Activated naive CD4-positive, alpha-beta T cell treated with Interleukin-2 at 50 U/mL for 16 hours (primary cell): ENCODE measurements at places on chromosomes 16 and 17.
A peak's percentile ranks its signal among the peaks of the same experiment; 100 is the strongest.

- peak; percentile 42 for DNase-seq
These were observed 6.2 kb downstream of the ITGAE start for GRCh38 chr17:3794557-3795389.

DNA sequence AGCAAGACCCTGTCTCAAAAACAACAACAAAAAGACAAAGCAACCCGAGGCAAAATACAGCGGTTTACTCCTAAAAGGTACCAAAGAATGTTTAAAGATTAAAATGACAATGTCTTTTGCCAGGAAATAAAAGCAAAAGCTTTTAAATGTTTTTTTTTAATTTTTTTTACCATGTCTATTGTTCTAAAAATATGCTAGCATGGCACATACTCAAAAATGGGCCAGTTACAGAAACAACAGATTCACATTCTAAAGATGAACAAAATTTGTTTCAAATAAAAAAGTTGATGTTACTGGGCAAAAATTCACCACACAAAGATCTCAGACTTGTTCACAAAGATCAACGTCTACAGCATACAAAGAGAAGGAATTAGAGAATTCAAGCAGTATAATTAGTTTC, 41.1 kb downstream of the CACNG1 start:
- DNase-seq, result no peak

DNA sequence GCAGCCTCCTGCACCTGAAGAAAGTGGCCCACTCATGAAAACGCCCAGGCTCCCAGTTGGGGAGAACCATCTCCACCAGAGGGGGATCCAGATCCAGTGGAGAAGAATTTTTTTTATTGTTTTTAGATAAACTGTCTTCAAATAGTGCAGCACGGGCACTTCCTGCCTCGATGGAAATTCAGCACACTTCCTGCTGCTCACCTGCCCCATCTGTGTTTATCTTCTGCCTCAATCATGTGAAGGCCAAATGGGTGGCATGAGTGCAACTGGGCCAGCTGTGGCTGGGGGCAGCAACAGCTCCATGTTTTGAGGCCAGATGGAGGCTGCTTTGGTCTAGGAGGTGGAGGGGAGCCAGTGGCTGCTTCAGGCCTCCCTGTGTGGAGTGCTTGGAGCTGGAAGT, 75.9 kb upstream of the WSB1 start:
- no peak for DNase-seq

DNA sequence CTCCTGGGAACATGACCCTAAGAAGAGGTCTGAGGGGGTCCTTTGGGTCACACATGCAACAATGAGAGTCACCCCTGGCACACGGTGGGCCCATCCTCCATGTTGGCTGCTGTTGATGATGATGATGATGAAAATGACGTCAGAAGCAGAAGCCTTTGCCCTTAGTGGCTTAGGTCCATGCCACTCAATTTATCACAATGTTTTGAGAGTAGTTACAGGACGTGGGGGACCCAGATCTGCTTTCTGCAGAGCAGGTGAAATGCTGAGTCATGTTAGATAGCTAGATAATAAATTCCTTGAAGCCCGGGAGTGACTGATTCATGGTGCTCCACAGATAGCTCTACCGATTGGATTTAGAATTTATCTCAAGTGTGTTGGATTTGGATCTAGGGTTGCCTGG, 53.9 kb downstream of the VPS35L start:
- no peak for DNase-seq

GRCh38 chr16:67565470-67566100, 3.3 kb downstream of the CTCF start:
- DNase-seq, result no peak

DNA sequence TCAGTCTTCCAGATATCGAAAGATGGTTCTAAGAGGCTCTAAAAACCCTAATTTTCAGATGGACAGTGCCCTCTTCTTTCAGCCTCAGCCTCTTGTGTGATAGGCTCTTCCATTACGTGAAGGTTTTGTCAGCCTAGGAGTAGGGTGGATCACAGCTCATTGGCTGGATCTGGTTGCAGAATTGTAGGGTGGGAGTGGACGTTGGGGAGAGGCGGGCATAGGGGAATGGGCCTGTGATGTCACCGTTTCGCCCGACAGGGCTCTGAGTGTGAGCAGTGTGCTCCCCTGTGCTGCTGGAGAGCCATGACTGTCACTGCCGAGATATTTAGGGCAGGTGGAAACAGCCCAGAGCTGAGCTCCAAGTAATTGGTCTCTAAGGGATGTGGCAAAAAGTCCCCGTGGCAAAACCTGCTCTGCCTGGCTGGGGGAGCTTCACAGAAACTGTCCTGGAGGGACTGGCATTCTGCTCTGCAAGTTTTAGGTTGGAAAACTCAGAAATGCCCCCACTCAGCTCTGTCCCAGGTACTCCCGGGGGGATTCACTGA, 6.2 kb upstream of the WFIKKN1 start:
- DNase-seq, result no peak

DNA sequence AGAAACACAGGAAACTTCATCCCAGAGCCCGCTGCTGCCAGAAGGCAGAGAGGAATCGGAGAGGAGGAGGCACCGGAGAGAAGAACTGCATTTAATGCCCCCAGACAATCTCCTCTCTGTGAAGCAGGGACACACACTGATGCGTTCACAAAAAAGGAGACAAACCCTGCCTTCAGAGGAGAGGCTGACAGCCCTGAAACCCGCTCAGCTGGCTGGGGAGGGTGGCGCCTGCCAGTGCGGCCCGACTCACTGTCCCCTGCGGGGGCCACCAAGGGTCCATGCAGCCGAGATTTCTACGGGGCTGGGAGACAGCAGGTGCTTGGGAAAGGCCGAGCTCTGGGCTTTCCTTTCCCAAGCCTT, 21.9 kb upstream of the CACNG1 start:
- DNase-seq, result no peak

- DNase-seq, result no peak
These were observed 3.6 kb upstream of the ALOX12B start for GRCh38 chr17:8091033-8091687.

- no peak for DNase-seq
These were observed 12.7 kb upstream of the SPAG9 start for GRCh38 chr17:51133365-51133764.

GRCh38 chr16:29714972-29715371, 30.8 kb downstream of the C16orf54 start:
- DNase-seq, result no peak

DNA sequence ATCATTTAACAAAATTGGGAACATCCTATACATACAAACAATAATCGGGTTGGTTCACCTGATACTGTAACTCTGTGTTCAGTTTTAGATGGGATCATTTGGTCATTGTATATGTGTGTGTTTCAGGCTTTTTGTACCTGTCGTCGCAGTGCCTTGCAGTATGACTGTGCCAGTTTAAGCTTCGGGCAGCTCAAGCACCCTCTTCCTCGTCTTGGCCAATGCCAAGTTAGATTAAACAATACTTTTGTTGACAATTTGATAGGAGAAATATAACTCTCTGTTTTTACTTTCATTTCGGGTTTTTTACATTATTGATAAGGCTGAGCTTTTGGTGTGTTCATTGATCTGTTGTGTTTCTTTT, 37.0 kb upstream of the ARHGAP17 start:
- DNase-seq, result no peak

- DNase-seq, result no peak
These were observed 422.9 kb downstream of the WWOX start for GRCh38 chr16:78522327-78522726.

DNA sequence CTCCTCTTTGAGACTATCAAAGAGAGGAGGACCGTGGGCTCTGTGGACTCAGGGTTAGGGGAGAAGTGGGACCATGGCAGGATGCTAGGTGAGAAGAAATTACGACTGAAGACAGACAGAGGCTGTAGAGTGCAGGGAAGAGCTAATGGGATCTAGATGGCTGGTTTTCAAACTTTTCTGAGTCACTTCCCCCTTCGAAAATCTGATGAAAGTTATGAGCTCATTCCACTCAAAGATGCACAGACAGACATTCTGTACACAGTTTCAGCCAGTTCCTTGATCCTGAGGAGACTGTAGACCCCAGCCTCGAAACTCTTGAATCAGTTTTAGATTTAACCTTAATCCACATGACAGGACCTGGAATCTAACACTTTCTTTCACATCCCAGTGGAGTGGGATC, 40.7 kb downstream of the RGS9 start:
- DNase-seq, result no peak

DNA sequence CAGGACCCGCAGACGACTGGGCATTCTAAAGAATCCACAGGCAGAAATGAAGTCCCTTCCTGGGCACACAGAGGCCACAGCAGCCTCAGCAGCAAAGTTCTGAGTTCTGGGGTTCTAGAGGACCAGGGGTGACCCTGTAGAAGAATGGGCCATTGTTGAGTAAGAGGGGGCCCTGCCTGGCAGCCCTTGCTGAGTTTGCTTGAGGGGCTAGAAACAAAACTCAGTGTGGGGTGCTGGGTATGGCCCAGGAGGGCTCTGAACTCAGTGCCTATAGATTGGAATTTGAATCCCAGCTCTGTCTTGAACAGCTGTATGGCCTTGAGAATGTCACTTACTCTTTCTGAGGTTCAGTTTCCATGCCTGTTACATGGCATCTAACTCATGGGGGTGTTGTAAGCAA, at the start of gene PDILT:
PDILT (minus strand) TSS at position 101 of the 400 bp plus-strand sequence. CDS start 5,437 bp downstream, outside the sequence.
- DNase-seq, result no peak

DNA sequence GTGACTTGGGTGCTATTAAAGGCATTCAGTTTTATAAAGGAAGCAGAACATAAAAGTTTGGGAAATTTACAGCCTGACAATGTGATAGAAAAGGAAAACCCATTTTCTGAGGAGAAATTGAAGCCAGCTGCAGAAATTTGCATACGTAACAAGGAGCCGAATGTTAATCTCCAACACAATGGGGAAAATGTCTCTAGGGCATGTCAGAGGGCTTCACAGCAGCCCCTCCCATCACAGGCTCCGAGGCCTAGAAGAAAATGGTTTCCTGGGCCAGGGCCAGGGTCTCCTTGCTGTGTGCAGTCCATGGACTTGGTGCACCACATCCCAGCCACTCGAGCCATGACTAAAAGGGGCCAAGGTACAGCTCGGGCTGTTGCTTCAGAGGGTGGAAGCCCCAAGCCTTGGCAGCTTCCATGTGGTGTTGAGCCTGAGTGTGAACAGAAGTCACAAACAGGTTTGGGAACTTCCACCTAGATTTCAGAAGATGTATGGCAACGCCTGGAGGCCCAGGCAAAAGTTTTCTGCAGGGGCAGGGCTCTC, 23.9 kb upstream of the TOM1L1 start:
- DNase-seq, result no peak

- no peak for DNase-seq
These were observed 409.4 kb upstream of the ERCC4 start for GRCh38 chr16:13510425-13511151.

- DNase-seq, result no peak
These were observed 29.5 kb downstream of the CIITA start for GRCh38 chr16:10906482-10906881.

DNA sequence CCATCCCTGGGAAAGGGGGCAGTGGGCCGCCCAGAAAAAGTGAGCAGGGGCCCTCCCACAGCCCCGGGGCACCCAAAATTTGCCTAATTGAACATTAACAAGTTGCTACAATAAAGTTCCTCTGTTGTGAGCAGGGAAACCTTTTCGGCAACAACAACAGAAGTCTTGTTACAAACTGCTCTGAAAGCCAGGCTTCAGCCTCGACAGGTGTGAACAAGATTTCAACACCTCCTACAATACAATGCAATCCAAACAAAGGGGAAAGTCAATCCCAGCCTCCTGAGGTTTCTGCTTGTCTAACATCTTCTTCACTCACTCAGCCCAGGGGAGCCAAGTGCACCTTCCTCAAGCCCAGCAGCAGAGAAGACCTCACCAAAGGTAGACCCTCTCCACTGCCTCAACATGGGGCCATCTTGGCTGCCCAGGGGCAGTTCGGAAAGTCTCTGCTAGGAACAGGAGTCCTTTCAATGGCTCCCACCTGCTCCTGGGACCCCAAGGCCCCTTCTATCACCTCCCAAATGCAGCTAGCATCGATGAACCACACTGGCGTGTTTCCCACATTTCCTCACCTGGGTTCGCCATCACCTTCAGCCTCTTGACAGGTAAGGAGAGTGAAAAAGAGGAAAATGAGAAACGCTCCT, 19.1 kb downstream of the ZFHX3 start:
- no peak for DNase-seq

DNA sequence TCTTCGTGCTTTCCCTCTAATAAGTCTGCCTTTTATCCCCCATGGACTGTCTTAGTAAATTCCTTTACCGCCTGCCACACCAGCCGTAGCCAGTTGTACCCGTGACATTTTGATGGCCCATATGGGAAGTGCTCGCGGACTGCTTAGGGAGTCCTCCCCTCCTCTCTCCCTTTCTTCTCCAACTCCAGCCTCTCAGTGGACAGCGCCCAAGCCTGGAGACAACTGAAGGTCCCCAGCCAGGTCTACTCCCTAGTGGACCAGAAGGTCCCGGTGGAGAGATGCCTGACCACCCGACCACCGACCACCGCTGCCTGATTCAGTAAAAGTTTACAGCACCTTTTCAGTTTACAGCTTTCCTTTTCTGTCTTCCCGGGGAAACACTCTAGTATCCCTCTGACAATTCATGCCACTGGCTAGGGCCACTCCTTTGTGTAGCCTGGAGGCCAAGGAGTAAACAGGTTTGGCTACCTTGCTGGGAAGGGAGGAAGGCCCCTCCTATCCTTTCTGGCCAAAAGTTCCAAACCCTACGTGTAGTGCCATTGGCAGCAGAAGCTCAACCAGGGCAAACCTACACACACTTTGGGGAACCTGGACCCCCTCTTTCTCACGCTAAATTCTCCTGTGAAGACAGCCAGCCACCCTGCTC, 18.0 kb downstream of the CTRB2 start:
- no peak for DNase-seq

- DNase-seq, result no peak
These were observed 61.5 kb downstream of the MYOCD start for GRCh38 chr17:12727076-12727760.

DNA sequence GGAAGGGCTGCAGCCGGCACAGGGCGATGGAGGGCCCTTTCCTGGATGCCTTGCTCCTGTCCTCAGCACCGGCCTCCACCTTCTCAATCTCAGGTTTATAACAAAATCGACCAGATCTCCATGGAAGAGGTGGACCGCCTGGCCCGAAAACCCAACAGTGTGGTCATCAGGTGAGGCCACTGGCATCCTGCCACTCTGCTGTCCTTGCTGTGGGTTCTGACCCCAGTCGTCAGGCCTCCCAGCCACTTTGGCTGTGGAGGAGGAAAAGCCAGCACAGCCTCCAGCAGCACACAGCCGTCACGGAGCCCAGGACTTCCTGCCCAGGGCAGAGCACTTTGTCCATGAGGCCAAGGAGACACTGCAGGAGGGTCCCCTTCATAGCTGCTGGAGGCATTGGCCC, 6.7 kb upstream of the MYO15A start:
- DNase-seq, result no peak
